Calu3 (cell line): ENCODE measurements at places on chromosomes 12 and 14. TPM values are rescaled to one million over a fixed set of nuclear protein-coding genes. Genes with fewer than 3 reads are reported as not detected.

GLT1D1 gene
- not detected in 2 replicates for total RNA-seq

TMTC2 gene
- 31.2 and 31.4 TPM in 2 replicates for total RNA-seq

PPFIA2 gene
- total RNA-seq: 0.07 TPM in 1 of 2 replicates, not detected in the other

INSM2 gene
- not detected in 2 replicates for total RNA-seq

MUCL1 gene
- not detected in 2 replicates for total RNA-seq

KRT82 gene
- not detected in 2 replicates for total RNA-seq

SLCO1B1 gene
- 1.4 and 1.7 TPM in 2 replicates for total RNA-seq

HOTAIR gene
- total RNA-seq: not detected in 2 replicates

LRP1 gene
- total RNA-seq: 12.4 and 16.6 TPM in 2 replicates

CCDC197 gene
- total RNA-seq: not detected in 2 replicates

HNF1A gene
- 8.4 and 10.0 TPM in 2 replicates for total RNA-seq

RTL1 gene
- 0.12 and 0.24 TPM in 2 replicates for total RNA-seq

LBHD2 gene
- not detected in 2 replicates for total RNA-seq

PTCSC3 gene
- not detected in 2 replicates for total RNA-seq

MYO1H gene
- total RNA-seq: not detected in 2 replicates
